ENCODE measurements at places on chromosomes 7 and 10. TPM values are rescaled to one million over a fixed set of nuclear protein-coding genes. Genes with fewer than 3 reads are reported as not detected.

The SERPINE1 gene
- 0.39 TPM for total RNA-seq

GRCh38 chr10:3886641-3887251 is 101.7 kb upstream of the KLF6 start:
- no peak for DNase-seq

The GPR85 gene
- not detected for total RNA-seq

- no peak for DNase-seq
Measured at GRCh38 chr10:87090779-87091178, 3.9 kb downstream of the GLUD1 start.

DNA sequence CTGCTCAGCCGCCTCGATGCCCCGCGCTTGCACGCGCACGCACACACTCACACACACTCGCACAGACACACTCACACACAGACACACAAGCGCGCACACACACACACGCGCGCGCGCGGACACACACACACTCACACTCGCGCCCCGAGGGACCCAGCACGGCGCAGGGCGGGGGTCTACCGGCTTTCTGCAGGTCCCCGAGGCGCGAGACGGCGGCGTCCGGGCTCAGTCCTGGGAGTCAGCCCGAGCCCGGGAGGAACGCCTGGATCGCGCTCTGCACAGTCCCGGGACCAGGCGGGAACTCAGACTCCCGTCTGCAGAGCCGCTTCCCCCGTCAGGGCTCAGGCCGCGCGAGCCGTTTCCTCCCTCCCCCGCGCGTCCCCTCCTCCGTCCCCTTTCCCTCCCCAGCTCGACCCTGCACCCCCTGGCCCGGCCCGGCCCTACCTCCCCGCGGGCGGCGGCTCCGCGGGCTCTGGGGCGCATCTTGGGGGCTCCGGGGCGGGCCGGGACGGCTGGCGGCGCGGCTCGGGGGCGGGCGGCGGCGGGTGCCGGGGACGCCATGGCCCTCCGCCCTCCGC is 464 bp downstream of the DENND2A start:
- peak; percentile 8 for DNase-seq

The EMX2 gene
- total RNA-seq, result not detected

DNA sequence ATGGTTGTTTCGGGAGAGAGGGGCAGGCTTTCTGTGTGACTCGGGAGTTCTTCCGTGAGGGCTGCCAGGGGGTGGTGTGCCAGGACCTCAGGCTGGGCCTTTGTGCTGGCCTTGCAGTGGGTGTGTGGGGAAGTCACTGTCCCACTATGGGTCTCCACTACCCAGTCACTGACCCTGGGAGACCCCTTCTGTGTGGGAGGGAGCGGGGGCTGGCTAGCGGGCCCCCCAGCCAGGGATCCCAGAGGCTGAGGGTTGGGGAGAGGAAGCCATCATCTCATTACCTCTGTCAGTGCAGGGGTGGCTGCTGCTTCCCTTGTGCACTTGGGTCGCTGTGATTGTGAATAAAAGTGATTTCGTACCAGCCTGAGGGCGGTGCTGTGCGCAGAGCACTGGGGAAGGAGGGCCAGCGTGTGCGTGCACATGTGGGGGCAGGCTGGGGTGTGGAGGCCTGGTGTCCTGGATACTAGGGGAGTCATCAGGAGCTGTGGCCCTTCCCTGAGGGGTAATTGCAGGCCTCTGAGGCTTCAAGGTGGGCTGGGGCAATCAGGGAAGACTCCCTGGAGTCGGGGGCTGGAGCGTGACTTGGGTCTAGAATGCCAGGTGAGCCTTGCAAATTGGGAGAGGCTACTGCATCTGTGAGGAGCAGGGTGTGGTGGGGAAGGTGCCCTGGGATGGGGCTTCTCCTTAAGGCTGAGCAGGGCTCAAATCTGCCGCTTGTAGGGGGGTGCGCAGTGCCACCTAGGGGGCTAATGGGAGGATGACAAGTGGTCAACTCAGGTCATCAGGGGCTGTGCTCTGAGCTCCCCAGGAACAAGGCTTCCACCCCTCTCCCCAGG is 98.9 kb downstream of the NEURL1 start:
- DNase-seq, result no peak

The SVOPL gene
- not detected for total RNA-seq

DNA sequence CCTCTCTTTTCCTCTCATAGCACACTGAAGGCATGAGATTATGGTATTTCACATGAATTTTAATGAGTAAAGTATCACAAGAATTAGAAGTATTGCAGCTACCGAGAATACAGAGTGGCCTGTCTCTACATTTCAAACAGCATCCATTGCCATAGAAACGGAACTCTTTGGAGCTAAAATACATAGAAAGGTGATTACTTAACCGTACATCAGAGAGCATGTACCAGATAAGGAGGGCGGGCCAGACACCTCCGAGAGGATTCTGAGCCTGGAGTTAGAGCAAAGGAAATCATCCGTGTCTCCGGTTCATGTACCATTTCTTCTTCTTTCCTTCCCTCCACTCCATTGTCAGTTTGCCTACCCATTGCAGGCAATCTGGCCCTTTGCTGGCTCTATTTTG is 196.7 kb downstream of the KLF6 start:
- no peak for DNase-seq

The SCRN1 gene
- total RNA-seq, result 0.91 TPM

GRCh38 chr10:73854310-73854709 is 20.0 kb downstream of the CAMK2G start:
- DNase-seq, result no peak

GRCh38 chr10:79293841-79294581 is 53.3 kb upstream of the PPIF start:
- peak; percentile 13 for DNase-seq

The CDC14C gene
- total RNA-seq, result not detected

DNA sequence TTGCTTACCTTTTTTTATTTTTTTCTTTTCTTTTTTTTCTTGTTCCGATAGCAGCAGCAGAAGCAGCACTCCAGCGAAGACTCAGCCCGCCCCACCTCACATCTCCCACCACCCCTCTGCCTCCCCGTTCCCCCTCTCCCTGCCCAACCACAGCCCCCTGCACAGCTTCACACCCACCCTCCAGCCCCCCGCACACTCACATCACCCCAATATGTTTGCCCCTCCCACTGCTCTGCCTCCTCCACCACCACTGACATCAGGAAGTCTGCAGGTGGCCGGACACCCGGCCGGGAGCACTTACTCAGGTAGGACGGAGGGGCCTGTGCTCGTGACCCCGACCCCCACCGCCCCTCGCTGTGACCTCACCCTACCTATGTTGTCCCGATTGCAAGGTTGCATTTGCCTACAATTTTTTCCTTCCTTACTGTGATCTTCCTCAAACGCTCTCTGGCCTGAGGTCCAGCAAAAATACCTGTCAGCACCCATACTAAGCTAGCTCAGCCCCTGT is 367.2 kb upstream of the GALNT17 start:
- no peak for DNase-seq
